ENCODE measurements at places on chromosomes 5 and 9.

DNA sequence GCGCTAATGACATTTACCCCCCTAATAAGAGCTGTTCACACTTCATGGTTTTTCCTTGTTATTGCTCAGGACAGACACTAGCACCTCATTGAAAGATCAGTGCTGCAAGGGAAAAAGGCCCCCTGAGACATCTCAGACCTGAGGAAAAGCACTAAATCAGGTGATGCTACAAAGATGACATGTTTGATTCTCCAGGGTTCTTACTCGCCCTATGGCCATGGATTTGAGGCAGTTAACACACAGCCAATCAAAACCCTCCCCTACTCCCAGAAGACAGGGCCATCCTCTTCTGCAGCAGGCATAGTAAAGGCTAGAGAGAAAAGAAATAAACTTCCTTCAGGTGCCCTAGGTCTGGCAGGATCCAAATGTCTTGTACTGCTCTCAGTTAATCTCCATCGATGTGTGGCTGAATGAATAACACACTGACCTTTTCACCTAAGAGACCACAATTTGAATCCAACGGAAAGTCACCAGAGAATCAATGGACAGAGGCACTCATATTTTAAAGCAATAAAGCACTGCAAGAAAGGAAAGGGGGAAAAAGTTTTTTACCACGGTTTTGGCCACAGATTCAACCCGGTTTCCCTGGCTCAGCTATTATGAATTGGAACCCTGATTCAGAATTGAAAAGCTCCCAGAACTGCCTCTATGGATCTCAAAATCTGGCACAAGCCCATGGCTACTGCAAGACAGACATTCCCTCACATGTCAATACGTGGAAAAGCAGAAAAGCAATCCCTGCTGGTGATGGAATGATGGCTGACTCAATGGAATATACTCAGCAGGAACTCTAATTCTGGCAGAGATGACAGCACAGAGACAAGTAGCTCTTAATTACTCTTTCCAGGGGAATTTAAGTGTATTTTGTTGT is 329.5 kb downstream of the BNC2 start:
- DNase-seq, result no peak

DNA sequence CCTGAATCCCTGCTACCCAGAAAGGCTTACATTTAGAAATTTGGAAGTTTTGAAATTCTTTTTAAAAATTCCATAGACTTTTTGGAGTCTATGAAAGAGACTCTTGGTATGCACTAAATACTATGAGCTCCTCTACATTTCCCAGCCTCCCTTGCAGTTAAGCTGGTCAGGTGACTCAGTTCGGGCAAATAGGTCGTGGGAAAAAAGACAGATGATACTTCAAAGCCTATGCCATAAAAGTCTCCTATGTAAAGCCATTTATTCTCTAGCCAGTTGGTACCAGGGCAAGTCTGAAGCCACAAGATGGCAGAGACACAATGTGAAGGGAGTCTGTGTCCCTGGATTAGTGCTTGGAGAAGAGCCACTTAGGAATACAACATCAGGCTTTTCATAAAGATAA is 101.8 kb downstream of the BOD1 start:
- no peak for DNase-seq

DNA sequence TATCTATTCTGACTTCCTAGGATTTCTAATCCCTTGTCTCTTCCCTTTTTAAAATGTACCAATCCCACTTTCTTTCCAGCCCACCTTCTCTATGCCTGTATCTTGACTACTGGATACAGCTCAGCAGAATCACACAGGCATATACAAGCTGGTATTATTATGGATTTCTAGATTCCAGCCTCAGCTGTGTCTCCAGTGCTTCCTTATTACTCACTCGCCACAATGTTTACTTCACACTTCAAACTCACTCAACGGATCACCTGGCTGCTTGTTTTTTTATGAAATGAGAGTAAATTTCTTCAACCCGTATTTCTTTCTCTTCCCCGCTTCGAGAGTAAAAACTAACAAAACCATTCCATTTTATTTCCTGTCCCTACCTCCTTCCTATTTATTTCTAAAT is 38.8 kb downstream of the CWC27 start:
- DNase-seq, result peak; percentile 27

- no peak for DNase-seq
Observed at GRCh38 chr9:25284365-25284764, 393.9 kb downstream of the TUSC1 start.

DNA sequence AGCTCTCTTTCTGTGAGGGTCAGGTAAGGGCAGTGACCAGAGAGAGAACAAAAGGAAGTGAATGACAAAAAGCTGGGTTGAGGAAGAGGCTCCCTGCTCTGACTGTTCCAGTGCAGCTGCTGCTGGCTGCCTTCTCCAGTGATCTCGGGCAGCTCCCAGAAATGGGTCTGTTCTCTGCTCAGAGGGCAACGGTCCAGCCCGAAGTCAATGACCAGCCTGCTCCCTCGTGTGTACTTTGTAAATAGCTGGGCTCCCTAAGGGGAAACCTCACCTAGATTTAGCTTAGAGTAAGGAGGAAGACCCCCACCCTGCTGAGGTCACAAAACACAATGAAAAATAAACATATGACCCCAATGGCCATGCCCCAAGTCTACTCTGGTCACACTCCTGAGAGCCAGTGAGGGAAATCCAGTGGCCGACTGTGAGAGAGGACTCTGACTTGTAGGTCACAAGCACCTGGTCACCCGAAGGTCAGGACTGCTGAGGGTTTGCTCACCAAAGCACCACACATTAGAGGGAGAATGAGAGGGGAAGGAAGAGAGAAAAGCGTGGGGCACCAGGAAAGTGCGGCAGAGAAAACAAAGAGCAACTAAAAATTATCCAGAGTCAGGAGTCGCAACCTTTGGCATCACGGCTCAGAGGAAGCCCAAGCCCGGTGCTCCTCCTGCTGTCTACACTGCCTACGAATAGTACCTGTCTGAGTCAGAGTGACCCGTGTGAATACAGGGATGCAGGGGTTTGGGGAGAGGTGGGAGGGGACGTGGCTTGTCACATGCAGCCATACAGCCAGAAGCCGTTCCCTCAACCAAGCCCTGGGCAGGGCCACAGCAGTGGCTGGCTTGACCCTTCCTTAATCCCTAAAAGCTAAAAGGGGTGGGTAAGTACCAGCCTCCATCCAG is 19.8 kb downstream of the NIPAL4 start:
- DNase-seq, result no peak

DNA sequence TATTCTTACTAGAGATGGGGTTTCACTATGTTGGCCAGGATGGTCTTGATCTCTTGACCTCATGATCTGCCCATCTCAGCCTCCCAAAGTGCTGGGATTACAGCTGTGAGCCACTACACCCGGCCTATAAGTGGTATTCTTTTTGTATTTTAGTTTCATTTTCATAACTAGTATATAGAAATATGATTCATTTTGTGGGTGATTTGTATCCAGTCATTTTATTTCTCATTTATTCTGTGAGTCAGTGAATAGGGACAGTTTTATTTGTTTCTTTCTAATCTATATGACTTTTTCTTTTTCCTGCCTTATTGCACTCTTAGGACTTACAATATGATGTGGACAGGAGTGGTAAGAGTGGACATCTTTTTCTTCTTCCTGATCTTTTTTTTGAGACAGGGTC is 112.9 kb downstream of the AOPEP start:
- DNase-seq, result no peak

GRCh38 chr9:126700903-126701812 is 87.4 kb downstream of the LMX1B start:
- no peak for DNase-seq
